ENCODE measurements at places on chromosomes 6 and 20.

GRCh38 chr6:26304213-26304796, 60.7 kb upstream of the BTN3A2 start:
- no peak for DNase-seq

DNA sequence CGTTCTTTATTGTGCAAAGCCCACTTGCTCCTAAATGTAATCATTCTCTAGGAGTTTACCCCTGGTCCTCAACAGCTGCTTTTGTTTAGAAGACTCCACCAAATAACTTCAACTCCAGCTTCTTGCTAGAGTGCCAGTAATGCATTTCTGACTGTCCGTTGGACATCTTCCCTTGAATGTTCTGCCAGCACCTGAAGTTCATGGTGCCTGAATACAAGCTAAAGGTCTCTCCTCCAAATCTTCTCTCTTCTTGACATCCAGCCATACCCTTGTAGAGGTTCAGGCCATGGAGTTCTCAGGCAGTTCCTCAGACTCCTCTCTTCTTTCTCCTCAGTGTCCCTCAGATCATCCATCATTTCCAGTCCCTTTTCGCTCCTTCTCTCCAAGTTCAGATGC, 21.7 kb downstream of the PHACTR2 start:
- DNase-seq = no peak

DNA sequence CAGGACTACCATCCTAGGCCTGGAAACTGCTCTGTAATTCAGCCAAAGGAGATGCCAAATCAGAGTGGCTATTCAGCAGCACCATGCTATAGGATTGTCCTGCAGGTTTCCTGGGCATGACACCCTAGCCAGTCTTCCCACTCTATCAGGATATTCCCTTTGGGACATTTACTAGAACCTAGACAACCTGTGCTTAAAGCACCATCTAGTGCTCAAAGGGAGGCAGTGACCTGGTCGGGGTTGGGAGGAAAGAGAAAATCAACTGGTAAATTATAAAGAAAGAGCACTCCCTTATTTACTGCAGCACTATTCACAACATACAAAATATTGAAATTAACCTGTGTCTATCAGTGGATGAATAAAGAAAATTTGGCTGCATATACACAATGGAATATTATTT, 67.2 kb upstream of the SMLR1 start:
- DNase-seq = no peak

- no peak for DNase-seq
These were observed 218.9 kb downstream of the PLCB4 start for GRCh38 chr20:9287826-9288225.
